Anterior cingulate cortex (tissue), 58 donors: ENCODE measurements at places on chromosomes 12 and 14.

GRCh38 chr14:75969891-75970290 is 11.9 kb downstream of the TGFB3 start:
- DNase-seq = no peak

- no peak for DNase-seq
These were observed 49.3 kb upstream of the RERGL start for GRCh38 chr12:18139254-18139653.

DNA sequence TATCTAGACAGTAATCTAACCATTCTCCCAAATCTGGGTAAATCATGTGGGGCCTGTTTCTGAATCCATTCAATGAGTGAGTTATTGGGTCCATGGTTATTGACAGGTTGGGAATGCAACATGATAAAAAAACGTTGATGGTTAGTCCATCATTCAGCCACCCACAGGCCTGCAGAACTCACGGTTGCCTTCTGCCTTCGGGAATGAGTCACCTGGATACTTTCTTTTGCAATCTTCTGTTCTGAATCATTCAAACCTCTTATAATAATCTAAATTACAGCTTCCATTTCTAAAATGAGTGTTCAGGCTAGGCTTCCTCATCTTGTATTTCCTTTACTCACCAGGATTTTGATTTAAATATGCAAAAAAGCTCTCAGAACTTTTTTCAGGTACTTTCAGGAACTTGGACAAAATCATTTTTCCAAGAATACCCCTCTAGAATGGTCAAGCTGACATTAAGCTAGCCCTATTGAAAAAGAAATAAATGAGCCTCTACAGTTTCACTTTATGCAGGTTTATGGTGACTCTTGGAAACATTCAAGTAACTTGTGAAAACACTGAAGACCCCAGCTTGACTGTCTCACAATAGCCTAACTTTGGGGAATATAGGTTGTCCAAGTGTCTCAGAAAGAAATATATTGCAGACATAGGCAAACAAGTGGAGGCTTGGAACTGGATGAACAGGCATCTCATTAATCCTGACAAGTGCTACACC is 94.4 kb downstream of the KCNK10 start:
- no peak for DNase-seq

DNA sequence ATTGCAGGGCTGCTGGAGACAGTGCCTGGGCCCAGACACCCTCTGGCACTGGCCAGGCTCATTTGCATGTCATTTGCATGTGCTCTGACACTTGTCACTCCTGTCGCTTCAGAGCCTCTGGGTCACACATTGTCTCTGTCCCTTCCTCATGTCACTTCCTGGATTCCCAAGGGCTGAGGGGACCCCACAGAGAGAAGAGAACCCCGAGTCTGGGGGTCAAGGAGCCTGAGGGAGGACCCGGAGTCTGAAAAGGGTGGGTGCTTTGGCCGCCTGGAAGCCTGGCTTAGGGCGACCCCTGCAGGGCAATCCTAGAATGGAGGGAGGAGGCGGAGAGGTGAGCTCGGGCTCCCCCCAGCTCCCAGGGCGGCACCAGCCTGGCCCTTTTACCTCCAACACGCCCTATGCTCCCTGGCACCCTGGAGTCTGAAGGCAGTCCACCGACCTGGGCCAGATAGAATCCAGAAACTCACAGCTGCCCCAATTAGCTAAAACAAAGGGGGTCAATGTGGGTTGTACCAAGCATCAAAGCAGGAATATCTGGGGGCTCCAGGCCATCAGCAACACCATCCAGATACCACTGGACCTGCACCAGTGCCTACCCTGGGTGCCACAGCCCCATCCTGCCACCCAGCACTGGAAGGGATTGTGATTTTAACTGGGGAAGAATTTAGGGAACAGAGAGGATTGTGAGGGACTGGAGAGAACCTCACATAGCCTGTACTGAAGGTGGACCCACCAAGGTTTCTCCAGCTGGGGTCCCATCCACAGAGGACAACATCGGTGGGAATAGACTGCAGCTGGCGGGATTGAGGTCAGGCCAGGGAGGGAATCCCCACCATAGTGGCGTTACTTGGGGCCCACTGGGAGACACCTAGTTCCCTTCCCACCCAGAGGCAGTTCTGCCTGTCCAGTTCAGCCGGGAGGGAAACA is 21.8 kb upstream of the KRT78 start:
- DNase-seq = peak; percentile 20

DNA sequence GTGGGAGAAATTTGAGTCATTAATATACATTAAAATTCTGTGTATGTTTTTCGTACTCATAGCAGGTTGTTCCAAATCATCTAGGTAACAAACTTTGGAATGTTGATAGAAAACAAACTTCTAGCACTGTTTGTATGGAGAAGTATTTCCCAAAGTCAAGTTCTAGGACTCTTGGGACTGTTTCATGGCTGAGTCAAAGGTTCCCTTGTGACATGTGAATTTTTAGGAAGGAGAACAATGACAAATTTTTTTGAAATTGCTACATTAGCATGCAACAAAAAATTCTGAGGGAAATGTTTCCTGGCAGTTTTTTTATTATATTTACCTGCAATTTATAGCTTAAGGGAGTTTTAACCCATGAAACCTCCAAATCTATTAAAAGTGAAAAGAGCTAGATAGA is 73.8 kb downstream of the RASSF8 start:
- DNase-seq = no peak

GRCh38 chr12:84661786-84662185 is 250.8 kb downstream of the SLC6A15 start:
- DNase-seq = no peak

DNA sequence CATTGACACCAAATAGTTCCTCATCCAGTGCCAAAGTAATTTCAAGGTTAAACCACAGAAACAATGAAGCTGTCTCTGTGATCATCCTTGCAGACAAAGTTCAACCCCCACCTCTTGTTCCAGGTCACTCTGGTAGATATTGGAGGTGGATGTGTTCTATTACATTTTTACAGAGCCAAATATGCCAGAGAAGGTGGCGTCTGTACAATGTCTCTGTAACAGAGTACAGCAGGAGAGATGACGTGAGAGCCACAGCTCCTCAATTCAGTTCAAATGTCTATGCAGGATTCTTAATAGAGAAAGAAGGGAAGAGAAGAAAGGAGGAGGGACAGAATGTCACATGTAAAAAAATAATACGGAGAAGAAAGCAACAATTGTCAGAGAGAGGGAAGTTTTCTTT is 268.3 kb upstream of the OR4E1 start:
- no peak for DNase-seq

GRCh38 chr14:68716698-68717097 is 76.2 kb downstream of the ZFP36L1 start:
- no peak for DNase-seq
